ENCODE measurements at places on chromosomes 1 and 21. TPM values are rescaled to one million over a fixed set of nuclear protein-coding genes. Genes with fewer than 3 reads are reported as not detected.

GRCh38 chr21:28298251-28298672, 694.4 kb downstream of the LTN1 start:
- no peak for DNase-seq

PRR9 gene
- total RNA-seq, result not detected

DNA sequence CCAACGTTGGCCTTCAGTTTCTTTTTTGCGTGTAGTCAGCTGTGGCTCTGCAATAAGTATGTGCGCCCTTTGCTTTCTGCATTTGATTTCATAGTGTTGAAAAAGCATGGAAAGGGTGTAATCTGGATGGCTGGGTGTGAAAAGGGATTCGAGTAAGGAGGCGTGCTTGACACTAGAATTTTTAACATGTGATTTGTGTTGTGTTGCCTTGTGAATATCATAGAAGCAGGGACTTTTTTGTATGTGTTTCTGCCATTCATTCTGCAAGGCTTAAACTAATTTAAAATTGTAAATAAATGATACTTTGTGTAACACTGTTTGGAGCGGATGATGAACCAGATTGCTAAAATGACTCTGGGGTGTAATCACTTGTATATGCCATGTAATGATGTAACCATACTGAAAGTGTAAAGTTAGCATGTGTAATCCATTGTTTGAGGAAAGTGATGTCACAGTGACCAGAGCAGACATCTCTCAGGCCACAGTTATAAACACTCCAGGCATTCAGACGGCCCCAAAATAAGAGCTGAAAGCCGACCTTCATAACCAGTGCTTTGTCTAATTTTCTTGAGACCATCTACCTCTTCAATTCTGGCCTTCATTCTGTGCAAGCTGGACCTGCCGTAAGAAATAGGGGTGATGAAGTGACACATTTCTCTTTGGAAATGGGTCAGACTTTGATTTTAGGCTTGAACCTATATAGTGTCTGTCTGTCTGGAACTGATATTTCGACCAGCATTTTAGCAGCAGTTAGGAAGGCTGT, 618 bp downstream of the SH3BGR start:
- DNase-seq, result no peak

NID1 gene
- 67.7 TPM for total RNA-seq

DNA sequence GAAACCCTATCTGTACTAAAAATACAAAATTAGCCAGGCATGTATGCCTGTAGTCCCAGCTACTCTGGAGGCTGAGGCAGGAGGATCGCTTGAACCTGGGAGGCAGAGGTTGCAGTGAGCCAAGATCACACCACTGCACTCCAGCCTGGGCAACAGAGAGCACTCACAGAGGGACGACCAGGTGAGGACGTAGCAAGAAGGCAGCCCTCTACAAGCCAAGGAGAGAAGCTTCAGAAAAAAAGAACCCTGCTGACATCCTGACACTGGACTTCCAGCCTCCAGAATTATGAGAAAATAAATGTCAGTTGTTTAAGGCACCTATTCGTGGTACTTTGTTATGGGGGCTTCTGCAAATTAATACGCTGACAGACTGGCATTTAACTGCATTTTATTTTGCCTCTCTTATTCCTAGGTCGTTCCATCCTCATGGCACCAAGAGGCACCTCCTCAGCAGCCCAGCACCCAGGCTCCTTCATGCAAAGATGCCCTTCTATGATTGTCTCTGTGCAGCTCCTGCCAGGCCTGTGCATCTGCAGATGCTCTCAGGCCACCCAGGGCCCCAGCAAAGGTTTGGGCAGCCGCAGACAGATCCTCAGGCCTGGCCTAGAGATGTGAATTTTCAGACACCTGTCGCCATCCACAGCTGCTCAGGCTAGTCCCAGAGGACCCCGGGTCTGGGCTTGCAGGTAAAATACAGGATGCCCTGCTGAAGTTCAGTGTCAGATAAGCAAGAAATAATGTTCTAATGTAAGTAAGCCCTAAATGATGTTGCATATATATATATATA, 86.0 kb upstream of the COX20 start:
- DNase-seq, result no peak

GRCh38 chr1:244515680-244516079, 54.6 kb downstream of the CATSPERE start:
- no peak for DNase-seq

CNKSR1 gene
- not detected for total RNA-seq

RCSD1 gene
- 0.07 TPM for total RNA-seq

GRCh38 chr21:14690886-14691285, 144.8 kb upstream of the SAMSN1 start:
- DNase-seq, result no peak

DNA sequence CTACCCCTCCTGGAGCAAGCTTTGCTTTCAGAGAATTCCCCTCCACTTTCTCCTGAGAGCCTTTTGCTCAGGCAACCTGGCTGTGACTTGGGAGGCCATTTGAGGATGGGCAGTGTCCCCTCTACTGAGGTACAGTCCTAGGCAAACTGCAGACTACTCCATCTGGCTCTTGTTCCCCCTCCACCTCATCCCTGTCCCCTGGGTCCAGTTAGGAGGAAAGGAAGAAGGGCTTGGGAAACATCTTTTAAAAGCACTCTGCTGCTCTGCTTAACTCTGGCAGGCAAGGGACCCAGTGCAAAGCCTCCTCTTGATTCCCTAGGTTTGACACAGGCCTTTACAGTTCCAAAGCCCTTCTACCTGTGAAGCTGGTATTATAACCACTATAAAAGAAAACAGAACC, 108.2 kb downstream of the NAV1 start:
- DNase-seq, result no peak

- DNase-seq, result no peak
Observed at GRCh38 chr1:184487531-184488193, 100.8 kb downstream of the C1orf21 start.

GRCh38 chr1:153393926-153394325, 3.1 kb upstream of the S100A8 start:
- DNase-seq, result no peak

UBIAD1 gene
- 7.8 TPM for total RNA-seq

DNA sequence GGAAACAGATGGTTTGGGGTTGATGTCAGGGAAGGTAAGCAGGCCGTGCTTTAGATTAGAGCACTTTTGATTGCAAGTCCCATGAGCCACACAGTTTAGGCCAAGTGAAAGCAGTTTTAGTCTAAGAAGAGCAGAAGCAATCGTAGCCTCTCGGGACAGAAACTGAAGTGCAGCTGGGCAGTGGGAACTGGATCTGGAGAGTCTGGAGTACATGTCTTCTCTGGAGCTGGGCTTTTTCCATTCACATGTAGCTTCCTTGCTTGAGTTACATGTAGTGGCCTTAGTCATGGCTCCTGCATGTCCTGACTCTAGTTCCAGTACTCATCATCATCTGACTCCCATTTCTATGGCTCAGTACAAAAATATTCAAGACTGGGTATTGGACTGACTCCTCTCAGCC, 16.7 kb downstream of the CAMTA1 start:
- no peak for DNase-seq

- DNase-seq, result no peak
Observed at GRCh38 chr1:182917378-182917777, 35.6 kb downstream of the SHCBP1L start.

DNA sequence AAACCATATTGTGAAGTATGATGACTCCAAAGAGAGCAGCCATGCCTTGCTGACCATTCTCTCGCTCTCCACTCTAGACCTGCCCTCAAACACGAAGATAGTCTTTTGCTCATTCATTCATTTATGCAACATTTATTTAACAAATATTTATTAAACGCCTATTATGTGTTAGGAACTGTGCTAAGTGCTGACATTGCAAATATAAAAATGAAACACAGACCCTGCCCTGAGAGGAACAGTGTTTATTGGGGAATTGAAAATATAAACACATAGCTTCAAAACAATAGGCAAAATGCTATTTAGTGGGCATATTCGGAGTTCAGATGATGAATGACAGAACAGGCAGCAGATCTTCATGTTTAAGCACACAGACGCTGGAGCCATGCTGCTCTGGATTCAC, 213.6 kb downstream of the NUF2 start:
- no peak for DNase-seq

DNA sequence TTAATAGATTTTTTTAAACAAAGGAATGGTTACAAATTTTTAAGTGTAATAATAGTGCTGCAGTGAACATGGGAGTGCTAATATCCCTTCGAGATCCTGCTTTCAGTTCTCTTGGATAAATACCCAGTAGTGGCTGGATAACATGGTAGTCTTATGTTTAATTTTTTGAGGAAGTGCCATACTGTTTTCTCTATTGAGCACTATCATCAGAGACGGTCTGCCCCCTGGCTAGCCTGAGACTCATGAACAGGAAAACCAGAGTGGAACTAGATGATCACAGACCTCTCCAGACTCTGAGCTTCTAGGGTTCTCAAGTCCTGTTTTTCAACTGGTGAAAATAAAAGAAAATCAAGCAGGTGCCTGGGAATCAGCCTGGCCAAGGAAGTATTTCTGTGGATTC, 97.3 kb upstream of the MARK1 start:
- no peak for DNase-seq

DNA sequence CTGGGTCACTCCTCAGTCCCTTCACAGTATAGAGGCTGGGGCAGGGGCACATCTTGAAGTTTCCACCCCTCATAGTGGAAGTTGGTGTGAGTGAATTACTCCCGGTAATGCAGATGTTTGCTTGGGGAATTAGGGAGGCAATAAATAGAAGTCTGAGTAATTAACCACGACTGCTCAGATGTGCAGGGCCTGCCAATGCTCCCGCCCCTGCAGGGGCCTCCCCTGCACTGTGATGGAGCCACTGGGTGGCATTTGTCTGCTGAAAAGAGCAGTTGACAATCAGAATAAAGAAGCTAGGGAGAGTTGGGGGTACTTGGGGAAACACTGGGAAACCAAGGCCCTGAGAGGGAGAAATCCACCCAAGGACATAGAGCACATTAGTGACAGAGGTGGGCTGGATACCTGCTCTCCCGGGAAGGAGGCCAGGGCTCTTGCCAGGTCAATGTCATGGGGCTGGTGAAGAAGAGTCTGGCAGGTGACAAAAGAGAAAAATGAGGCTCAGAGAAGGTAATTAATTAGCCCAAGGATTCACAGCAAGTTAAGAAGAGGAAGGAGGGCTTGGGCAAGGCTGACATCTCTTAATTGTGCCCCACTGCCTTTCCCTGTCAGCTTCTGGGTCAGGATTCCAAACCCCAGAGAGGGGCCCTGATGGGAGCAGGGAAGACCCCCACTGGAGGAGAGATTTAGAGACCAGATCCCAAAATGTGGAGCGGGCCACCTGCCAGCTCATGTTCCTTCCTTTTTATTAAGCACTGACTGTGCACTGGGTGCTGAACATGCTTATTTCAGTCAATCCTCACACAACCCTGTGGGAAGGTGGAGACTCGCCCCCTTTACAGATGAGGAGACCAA, 436.2 kb downstream of the MATN1 start:
- DNase-seq, result no peak

TNFRSF9 gene
- 1.9 TPM for total RNA-seq

DNA sequence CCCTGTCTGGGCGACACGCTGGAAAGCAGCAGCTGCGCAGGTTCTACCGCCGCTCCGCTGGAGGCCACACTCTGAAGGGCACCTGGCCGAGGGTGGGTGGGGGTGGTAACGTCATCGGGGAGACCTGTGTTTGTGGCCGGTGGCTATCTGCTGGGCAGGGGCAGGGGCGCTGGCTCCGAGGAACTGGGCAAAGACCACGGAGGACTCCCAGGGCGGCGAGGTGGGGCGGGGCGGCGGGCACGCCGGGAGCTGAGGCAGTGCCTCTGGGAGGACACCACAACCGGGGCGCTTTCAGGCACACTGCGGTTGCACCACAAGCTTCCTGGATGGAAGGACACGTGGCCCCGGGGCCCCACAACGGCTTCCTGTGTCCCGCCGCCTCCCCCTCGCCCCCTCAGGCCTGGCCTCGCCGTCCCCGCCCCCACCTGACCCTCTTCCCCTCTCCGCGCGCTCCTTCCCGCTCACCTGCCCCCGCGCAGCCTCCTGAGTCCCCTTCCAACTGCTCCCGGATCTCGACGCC, 3.3 kb upstream of the DENND2D start:
- DNase-seq, result no peak

- DNase-seq, result no peak
Observed at GRCh38 chr1:107480548-107481415, 339.9 kb downstream of the NTNG1 start.

BEND5 gene
- total RNA-seq, result not detected

DNA sequence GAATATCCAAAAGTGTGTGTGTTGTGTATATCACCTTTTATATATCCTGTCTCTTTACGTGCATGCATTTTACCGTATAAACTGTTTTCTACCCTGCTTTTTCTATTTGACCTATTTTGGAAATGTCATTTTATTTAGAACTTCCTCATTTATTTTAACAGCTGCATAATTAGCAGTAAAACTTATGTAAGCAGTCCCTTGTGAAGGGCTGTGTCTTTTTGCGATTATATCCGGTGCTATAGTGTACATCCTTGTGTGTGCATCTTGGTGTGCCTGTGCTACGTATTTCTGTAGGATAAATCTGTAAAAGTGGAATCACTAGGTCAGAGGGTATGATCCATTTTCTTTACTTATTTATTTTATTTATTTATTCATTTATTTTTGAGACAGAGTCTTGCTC, 7.2 kb downstream of the LGALS8 start:
- DNase-seq, result no peak

Measured in pulmonary artery endothelial cell (primary cell).